ENCODE measurements at places on chromosomes 12 and 14.

DNA sequence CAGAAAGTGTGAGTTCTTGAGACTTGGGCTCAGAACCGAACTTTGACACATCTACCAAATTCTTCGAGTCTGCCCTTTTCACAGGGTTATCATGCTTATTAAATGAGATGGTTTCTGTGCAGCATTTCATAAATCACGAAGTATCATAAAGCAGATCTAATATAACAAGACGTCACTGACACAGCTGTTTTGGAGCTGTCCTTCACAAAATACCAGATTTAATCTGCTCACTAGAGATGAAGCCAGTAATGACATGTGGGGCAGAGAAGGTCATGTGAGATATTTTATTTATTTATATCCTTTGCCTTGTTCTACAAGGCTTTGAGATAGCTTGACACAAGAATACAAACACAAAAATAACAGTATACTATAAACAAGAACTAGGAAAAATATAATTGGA, 127.0 kb downstream of the RPAP3 start:
- H3K4me3 ChIP-seq, result no peak overlapping the region
- DNase-seq, result no peak
- H3K36me3 ChIP-seq, result no peaks in the 10 kb centered on the region
- H3K27me3 ChIP-seq, result no peaks in the 10 kb centered on the region
- peaks cover 14% of the 10 kb centered on the region for H3K4me1 ChIP-seq

DNA sequence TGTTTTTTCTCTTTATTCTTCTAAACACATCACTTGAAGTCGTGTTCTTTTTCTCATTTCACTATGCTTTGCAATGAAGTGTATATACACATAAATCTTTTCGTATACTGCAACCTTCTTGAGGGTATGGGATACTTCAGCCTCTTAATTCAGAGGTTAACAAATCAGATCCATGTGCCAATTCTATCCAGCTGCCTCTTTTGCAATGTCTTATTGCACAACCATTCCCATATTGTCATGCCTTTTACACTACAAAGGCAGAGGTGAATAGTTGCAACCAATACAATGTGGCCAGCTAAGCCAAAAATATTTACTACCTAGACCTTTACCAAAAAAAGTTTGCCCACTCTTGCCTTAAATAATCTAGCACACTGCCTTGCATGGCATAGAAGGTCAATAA, 224.5 kb upstream of the FOXG1 start:
- no peaks in the 10 kb centered on the region for H3K27me3 ChIP-seq
- no peak for DNase-seq
- no peaks in the 10 kb centered on the region for H3K36me3 ChIP-seq
- no peaks in the 10 kb centered on the region for H3K4me1 ChIP-seq
- H3K4me3 ChIP-seq, result no peak overlapping the region
- no peak overlapping the region for H3K27ac ChIP-seq

DNA sequence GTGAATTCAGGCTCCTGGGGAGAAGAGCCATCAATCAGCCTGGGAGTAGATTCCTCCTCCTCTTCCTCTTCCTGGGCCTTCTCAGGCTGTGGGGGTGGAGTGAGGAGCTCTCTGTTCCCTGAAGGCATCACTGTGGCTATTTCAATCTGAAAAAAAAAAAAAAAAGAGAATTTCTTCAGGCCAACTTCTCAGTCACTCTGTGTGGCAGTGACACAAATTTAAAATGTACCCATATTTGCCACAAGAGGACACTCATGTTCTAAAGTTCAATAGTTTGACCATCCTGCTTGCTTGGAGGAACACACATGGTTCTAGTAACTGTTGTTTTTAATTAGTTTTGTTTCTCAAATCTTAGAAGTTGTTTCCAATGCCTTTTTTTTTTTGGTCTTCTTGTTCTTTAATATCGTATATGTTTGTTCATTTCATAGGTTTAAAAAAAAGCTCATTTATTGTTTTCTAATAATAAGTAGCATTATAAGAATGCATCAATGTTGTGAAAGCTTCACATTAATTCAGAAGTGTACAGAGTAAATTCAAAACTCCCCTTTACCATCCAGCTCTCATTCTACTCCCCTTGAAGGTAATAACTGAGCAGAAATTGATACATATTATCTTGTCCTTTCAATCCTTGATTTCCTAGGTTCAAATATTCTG, 23.3 kb upstream of the CCER1 start:
- no peaks in the 10 kb centered on the region for H3K36me3 ChIP-seq
- H3K4me3 ChIP-seq, result no peak overlapping the region
- peaks cover 11% of the 10 kb centered on the region for H3K27me3 ChIP-seq

DNA sequence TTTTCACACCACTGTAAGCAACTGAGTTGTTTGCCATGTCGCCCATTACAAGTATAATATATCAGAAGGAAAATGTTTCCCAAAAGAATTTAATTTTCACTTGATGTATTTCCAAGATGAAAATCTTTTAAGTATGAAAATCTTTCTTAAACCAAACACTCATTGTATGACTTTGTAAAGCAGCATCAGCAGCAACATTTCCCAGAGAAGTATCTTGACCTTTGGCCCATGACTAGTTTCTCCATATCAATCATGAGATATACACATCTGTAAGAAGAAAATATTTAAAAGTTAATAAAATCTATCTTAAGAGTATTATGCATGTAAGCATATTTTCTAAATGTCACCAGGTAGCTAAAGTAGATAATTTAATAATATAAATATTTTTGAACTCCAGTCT, 52.8 kb downstream of the ATP2B1 start:
- DNase-seq, result no peak
- no peaks in the 10 kb centered on the region for H3K4me1 ChIP-seq
- H3K27me3 ChIP-seq, result no peaks in the 10 kb centered on the region
- H3K36me3 ChIP-seq, result peaks cover 24% of the 10 kb centered on the region

- peaks cover 15% of the 10 kb centered on the region for H3K4me1 ChIP-seq
- no peak overlapping the region for H3K27ac ChIP-seq
- DNase-seq, result no peak
- no peak overlapping the region for H3K4me3 ChIP-seq
These were observed 189.7 kb downstream of the ETV6 start for GRCh38 chr12:11839091-11839641.

GRCh38 chr12:90085494-90086274, 377.0 kb upstream of the ATP2B1 start:
- H3K27me3 ChIP-seq, result no peaks in the 10 kb centered on the region
- H3K4me1 ChIP-seq, result peaks cover 4% of the 10 kb centered on the region
- H3K4me3 ChIP-seq, result no peak overlapping the region
- no peak overlapping the region for H3K27ac ChIP-seq
- DNase-seq, result no peak

DNA sequence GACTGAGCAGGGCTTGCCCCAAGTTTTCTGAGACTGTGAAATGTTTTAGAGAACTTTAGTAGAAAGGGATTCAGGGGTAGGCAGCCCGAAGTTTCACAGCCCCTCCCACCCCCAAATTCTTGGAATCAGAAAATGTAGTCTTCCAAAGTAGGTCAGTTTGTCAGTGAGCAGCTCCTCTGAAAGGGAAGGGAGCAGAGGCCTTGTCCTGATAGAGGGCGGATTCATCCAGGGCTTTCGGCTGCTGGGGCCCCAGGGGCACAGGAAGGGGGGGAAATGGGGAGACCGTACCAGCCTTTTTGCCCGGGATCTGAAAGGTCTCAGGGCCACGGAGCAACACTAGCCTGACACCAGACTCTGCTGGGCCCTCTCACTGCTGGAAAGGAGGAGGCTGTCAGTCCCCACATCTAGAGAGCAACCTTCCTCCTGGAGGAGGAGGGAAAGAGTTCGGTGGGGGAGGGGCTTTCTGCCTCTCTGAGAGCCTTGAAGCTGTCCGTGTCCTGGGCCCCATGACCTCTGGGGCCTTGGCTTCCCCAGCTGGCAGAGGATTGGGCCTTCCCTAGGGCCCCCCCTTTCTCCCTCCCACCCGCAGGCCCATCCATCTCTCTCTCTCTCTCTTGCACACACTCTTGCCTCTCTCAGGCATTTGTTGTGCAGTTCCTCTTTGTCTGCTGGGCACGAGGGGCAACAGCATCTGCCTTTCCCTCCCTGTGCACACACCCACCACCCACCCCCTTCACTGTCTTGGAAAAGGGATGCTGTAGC, at the start of gene IKZF4:
Gene IKZF4 (plus strand): TSS at position 621 of the 762 bp plus-strand sequence. CDS start 451 bp downstream, outside the sequence.
- H3K27ac ChIP-seq, result peak within 1 kb of the TSS; percentile 95
- peak within 1 kb of the TSS; percentile 89 for H3K4me3 ChIP-seq
- H3K27me3 ChIP-seq, result no peaks in the 10 kb centered on the region
- peak; percentile 25 for DNase-seq
- H3K4me1 ChIP-seq, result peaks cover 57% of the 10 kb centered on the region

GRCh38 chr14:39025810-39026627, 77.0 kb downstream of the SEC23A start:
- no peak overlapping the region for H3K27ac ChIP-seq
- DNase-seq, result no peak
- H3K4me3 ChIP-seq, result no peak overlapping the region
